Activated naive CD8-positive, alpha-beta T cell treated with anti-CD3 and anti-CD28 coated beads, Interleukin-2, amount 10 ng/mL, durations not matched to agents 7 days and 5 days (primary cell): ENCODE measurements at places on chromosomes 11 and 22.

GRCh38 chr22:48445113-48445827, 1382.4 kb downstream of the BRD1 start:
- H3K4me1 ChIP-seq, result no peaks in the 10 kb centered on the region
- no peak overlapping the region for H3K27ac ChIP-seq
- H3K4me3 ChIP-seq, result no peak overlapping the region
- H3K36me3 ChIP-seq, result no peaks in the 10 kb centered on the region
- H3K27me3 ChIP-seq, result no peaks in the 10 kb centered on the region

GRCh38 chr11:35343033-35343598, 76.2 kb downstream of the SLC1A2 start:
- peak overlapping the region; percentile 78 for H3K27ac ChIP-seq
- DNase-seq, result peak; percentile 32
- peaks cover 30% of the 10 kb centered on the region for H3K4me1 ChIP-seq
- H3K27me3 ChIP-seq, result peaks cover 4% of the 10 kb centered on the region
- peaks cover 5% of the 10 kb centered on the region for H3K36me3 ChIP-seq
- H3K4me3 ChIP-seq, result peak overlapping the region; percentile 71

DNA sequence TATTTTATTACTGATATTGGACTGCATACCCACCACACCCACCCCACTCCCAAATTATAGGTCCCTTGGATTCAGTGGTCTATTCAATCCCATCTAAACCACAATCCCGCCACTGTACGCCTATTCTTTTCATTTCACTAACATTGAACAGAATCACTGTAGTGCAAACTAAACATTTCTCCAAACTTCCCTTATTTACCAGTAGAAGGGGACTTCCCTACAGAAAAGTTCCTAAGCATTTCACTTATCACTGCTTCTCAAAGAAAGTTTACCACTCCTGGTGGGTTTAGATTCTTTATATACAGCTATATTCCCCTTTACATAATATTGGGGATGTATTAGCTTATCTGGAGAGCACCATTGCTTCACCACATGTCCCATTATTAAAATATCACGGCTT, 29.3 kb downstream of the OR8B12 start:
- H3K27me3 ChIP-seq, result peaks cover 3% of the 10 kb centered on the region
- no peak overlapping the region for H3K4me3 ChIP-seq
- DNase-seq, result no peak
- H3K36me3 ChIP-seq, result no peaks in the 10 kb centered on the region

GRCh38 chr11:61659413-61660196, 20.6 kb upstream of the DAGLA start:
- H3K27me3 ChIP-seq, result peaks cover 14% of the 10 kb centered on the region
- H3K27ac ChIP-seq, result no peak overlapping the region
- no peak for DNase-seq

DNA sequence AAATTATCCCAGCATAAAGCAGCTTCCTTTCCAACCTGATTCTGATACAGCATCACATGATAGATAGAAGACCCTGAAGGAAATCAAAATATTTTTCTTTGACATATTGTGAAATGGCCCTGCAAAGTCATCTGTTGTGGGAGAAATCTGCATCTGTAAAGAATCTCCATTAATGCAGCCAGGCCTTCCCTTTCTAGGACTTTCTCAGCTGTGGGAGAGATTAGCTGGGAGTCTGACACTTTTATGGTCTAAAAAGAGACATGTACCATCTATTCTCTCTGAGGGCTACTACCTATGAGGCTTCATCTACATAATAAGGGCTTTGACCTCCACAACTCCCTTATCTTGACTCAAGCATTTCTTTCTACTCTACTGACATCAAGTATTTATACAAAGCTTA, 238.1 kb downstream of the SWAP70 start:
- H3K4me1 ChIP-seq, result no peaks in the 10 kb centered on the region
- H3K27me3 ChIP-seq, result no peaks in the 10 kb centered on the region
- no peaks in the 10 kb centered on the region for H3K36me3 ChIP-seq
- H3K27ac ChIP-seq, result no peak overlapping the region
- no peak overlapping the region for H3K4me3 ChIP-seq

GRCh38 chr22:21673534-21674321, 7.9 kb downstream of the PPIL2 start:
- H3K4me3 ChIP-seq, result no peak overlapping the region
- no peak overlapping the region for H3K27ac ChIP-seq
- no peak for DNase-seq
- H3K36me3 ChIP-seq, result peaks cover 29% of the 10 kb centered on the region
- H3K4me1 ChIP-seq, result peaks cover 8% of the 10 kb centered on the region

GRCh38 chr11:77026221-77026620, 8.0 kb upstream of the B3GNT6 start:
- H3K4me3 ChIP-seq, result no peak overlapping the region
- H3K27me3 ChIP-seq, result peaks cover 21% of the 10 kb centered on the region
- H3K4me1 ChIP-seq, result no peaks in the 10 kb centered on the region
- no peaks in the 10 kb centered on the region for H3K36me3 ChIP-seq
- DNase-seq, result no peak

DNA sequence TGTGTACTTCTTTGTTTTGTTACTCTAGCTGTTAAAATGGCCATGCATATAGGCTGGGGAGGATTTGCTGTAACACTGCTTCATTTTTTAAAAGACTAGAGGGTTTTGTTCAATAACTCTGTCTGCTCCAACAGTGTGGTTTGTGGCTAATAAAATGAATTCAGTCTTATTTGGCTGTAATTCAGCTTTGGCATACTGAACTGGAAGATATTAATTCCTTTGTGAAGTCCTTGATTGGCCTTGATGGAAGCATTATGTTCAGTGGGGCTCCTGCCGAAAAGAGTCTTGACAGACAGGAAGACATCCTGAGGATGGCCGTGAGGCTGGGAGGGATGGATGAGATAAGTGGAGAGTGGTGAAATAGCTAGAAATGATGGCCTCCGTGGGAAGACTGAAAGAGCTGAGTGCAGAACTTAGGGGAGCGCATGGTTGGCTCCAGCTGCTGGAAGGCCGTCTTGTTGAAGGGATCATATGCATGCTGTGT, 44.8 kb upstream of the MYO18B start:
- peaks cover 5% of the 10 kb centered on the region for H3K4me1 ChIP-seq
- DNase-seq, result no peak
- H3K36me3 ChIP-seq, result peaks cover 10% of the 10 kb centered on the region
- H3K4me3 ChIP-seq, result no peak overlapping the region
- H3K27ac ChIP-seq, result no peak overlapping the region
- no peaks in the 10 kb centered on the region for H3K27me3 ChIP-seq

DNA sequence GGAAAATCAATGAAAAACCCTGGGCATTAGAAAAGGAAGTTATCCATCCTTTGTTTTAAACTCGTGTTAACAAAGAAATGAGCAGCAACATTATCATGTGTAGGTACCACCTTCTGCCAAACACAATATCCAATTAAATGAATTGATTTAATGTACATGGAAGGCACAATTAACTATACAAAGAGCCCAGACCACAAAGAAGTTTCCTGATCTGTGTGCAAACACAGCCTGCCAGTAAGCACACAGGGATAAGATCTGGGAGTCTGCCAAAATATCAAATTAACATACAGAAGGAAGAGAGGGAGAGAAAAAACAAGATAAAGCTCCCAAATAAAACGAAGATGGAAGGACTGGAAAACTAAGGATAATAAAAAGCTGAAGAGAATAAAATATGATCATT, 54.1 kb upstream of the SLC25A1 start:
- H3K4me3 ChIP-seq, result no peak overlapping the region
- H3K36me3 ChIP-seq, result no peaks in the 10 kb centered on the region
- no peak for DNase-seq
- H3K27me3 ChIP-seq, result peaks cover 14% of the 10 kb centered on the region
- H3K27ac ChIP-seq, result no peak overlapping the region

- H3K4me1 ChIP-seq, result peaks cover 27% of the 10 kb centered on the region
- DNase-seq, result peak; percentile 49
- H3K27ac ChIP-seq, result peak overlapping the region; percentile 86
- peaks cover 37% of the 10 kb centered on the region for H3K36me3 ChIP-seq
- H3K4me3 ChIP-seq, result peak overlapping the region; percentile 56
- H3K27me3 ChIP-seq, result no peaks in the 10 kb centered on the region
Measured at GRCh38 chr22:19504900-19505734, 19.1 kb downstream of the CLDN5 start.

DNA sequence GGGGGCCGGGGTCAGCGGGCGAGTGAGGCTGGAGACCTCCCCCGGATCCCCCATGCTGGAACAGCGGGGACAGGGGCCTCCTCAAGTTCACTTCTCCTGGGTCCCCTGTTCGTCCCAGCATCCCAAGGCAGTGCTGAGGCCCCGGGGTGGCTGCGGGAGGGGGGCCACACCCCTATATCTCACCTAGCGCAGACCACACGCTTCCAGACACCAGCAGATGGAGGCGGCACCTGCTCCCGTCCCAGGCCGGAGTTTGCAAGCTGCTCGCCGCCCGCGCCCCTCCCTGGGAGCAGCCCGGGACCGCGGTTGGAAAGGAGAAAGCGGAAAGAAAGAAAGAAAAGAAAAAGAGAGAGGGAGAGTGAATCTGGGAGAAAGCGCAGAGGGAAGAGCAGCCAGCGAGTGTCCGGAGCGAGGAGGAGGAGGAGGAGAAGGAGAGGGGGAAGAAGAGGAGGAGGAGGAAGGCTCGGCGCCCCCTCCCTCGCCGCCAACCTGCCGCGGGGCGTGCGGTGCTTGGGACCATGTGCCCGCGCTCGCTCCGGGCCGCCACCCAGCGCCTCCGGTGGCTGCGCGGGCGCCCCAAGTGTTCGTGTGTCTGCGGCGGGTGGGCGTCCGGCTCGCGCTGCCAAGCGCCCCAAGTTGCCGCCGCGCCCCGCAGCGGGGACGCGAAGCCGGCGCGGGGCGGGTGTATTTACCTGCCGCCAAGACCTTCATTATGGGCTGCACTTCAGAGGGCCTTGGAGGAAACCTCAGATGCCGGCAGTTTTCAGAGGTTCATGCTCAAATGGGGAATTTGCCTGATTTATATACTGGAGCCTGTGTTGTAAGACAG, at the start of gene LIF:
Gene LIF, minus strand, starts transcription at position 775 of the 829 bp plus-strand sequence. Its CDS starts 64 bp downstream, at position 711.
- H3K36me3 ChIP-seq, result peaks cover 49% of the 10 kb centered on the region
- H3K4me3 ChIP-seq, result peak within 1 kb of the TSS; percentile 100
- DNase-seq, result peak; percentile 79
- H3K27me3 ChIP-seq, result no peaks in the 10 kb centered on the region
- peak within 1 kb of the TSS; percentile 99 for H3K27ac ChIP-seq

DNA sequence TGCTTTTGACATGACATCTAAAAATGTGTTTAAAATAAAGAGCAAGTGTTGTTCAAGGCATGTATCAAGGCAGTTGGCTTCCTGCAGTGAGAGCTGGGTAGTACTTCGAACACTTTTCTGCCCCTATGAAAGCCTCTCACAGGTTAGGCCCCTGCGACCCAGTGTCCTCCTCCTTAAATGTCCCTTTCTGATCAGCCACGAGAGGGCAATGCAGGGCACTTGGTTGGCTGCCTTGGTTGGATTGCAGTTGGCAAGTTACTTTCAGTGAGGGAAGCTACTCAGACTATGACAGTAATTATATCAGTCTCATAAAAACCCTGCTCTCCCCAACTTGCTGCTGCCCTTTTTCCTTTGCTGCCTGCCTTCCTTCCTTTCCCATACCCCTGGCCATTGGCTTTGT, 743.8 kb downstream of the NTM start:
- H3K4me1 ChIP-seq, result no peaks in the 10 kb centered on the region
- no peaks in the 10 kb centered on the region for H3K36me3 ChIP-seq
- H3K27me3 ChIP-seq, result no peaks in the 10 kb centered on the region
- no peak for DNase-seq

DNA sequence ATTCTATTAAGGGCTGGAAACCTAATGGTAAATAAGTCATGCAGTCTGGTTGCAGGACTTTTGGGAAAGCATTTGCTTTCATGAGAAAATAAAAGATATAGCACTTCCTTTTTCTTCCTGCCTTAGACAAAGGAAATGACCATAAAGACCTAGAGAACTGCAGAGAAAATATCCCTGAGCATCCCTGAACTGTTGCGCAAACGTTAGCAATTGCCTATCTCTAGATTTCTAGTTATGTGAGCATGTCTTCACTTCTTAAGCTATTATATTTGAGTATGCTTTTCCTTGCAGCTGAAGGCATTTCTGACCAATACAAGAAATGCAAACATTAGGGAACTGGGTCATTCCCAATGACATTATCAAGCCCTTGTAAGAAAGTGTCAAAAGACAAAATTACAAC, 110.6 kb downstream of the KIF18A start:
- no peak for DNase-seq
- no peaks in the 10 kb centered on the region for H3K4me1 ChIP-seq
- no peaks in the 10 kb centered on the region for H3K27me3 ChIP-seq
- peaks cover 8% of the 10 kb centered on the region for H3K36me3 ChIP-seq

DNA sequence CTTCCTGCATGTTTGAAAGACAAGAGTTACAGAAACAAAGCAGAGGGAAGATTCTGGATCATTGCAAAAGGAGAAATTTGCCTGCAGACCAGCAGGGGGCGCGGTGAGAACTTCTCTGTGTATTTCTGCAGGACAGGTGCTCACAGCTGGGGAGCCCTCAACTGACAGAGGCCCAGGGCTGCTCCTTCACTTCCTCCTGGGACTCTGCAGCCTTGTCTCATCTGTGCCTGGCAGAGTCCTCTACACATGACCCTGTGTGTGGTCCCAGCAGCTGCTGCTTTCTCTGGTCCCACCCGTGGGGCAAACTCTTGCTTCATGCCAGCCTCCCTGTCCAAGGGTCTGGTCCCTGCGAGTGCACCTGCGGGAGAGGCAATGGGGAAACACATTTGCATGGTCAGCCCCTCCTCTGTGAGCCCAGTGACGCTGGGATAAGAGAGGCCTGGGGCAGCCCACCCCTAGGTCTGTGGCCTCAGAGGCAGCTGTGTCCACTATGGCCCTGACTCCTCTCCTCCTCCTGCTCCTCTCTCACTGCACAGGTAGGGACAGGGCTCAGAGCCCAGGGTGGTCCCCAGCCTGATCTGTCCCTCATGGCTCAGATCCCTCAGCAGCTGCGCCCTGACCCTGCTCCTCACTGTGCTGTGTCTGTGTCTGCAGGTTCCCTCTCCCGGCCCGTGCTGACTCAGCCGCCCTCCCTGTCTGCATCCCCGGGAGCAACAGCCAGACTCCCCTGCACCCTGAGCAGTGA, 43.2 kb upstream of the VPREB1 start:
- peak; percentile 70 for DNase-seq
- peaks cover 4% of the 10 kb centered on the region for H3K4me1 ChIP-seq
- H3K27me3 ChIP-seq, result peaks cover 9% of the 10 kb centered on the region
- no peaks in the 10 kb centered on the region for H3K36me3 ChIP-seq

DNA sequence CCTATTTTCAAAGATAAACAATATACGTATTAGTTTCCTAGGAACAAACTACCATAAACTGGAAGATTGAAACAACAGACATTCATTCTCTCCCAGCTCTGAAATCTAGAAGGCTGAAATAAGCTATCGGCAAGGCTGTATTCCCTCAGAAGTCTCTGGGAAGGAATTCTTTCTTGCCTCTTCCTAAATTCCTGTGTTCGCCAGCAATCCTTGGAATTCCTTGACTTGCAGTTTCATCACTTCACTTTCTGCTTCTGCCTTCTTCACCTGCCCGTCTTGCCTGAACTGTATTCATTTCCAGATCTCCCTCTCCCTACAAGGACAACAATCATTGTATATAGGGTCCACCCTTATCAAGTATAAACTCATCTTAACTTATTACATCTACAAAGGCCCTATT, 17.7 kb upstream of the PRDM10 start:
- peaks cover 12% of the 10 kb centered on the region for H3K27me3 ChIP-seq
- no peaks in the 10 kb centered on the region for H3K36me3 ChIP-seq
- H3K4me3 ChIP-seq, result no peak overlapping the region
- H3K4me1 ChIP-seq, result no peaks in the 10 kb centered on the region
- no peak overlapping the region for H3K27ac ChIP-seq
